ENCODE measurements at places on chromosomes 4 and X.
A peak's percentile ranks its signal among the peaks of the same experiment; 100 is the strongest.

DNA sequence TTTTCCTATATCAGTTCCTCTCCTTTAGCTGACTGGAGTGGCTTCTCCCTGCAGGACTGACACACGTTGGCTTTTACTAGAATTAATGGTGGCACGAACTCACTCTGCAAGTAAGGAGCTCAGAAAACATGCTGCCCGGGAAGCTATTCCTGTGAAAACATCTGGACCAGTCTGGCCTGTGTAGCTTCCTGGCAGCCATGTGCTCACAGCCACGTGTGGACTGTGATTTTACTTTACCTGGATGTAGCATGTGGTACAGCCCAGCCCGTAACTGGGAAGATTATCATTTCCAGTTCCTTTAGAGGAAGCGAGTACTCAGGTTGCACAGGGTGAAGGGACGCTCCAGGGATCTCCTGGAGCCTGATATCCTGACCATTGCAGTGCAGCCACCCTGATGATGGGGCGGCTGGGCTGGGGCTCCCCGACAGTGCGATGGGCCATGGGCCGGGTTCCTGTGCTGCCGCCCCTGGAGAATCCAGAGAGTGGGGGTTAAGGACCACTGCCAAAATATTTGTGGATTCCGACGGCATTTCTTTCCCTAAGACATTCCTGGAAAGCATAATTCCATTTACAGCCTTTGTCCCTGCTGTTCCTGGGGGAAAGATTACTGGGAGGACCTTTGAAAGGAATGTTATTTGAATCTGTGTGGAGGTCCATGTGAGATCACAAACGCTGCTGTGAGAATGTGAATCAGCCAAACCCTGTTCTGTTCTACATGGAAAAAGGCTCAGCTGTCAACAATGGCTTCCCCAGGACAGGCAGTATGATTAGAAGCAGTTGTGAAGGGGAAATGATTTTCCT is 35.0 kb downstream of the PROM1 start:
- 0 out of 2 replicates have a peak, but pooled peaks cover 3% of the 10 kb centered on the region for H3K27me3 ChIP-seq
- no peak overlapping the region for H3K4me3 ChIP-seq

DNA sequence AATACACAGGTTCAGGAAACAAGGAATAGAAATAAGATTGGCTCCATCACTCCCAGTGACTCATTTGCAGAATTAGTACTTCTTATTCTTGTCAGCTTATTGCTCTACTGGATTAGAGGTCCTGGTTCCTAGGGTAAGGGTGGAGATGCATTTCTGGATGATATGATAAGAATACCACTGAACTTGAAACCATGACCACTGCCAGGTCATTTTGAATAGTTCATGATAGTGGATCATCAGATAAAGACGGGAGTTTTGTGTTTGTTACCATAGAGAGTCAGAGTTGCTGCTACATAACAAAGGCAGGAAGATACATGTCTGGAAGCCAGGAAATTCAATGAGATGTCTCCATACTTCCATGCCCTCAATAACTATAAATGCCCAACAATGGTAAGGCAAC is 109.2 kb upstream of the FAT1 start:
- no peaks in the 10 kb centered on the region for H3K36me3 ChIP-seq
- H3K27me3 ChIP-seq, result no peaks in the 10 kb centered on the region
- H3K4me3 ChIP-seq, result no peak overlapping the region
- H3K4me1 ChIP-seq, result peaks cover 15% of the 10 kb centered on the region
- H3K27ac ChIP-seq, result no peak overlapping the region

DNA sequence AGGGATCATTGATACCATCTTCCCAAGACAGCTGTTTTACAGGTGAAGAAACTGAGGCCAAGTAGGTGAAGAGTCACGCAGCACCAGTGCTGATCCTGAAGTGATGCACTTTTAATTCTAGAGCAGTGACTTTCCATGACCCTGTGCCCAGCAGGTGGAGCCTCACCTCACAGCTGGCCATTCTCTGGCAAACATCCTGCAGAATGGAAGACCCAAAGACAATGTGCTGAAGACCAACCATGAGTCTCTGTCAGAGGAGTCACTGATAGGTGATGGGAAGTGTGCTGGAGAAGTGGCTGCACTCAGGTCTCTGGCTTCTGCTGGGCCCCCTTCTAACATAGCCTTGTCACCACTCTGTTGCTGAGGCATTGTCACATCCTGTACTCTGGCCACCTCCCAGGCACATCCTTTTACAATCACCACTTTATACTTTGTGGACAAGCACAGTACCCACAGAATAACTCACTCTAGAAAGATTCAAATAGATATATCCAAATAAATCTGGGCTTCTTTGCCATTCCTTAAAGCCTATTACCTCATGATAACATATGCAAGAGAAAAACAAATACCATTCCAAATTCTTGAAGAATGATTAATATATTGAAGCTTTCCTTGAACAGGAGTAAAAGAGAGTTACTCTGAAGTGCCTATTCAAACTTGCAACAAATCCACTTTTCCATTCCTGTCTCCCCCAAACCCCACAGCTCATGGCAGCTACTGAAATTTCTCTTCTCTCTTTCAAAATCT is 64.1 kb upstream of the SCOC start:
- H3K27ac ChIP-seq, result no peak overlapping the region
- no peak overlapping the region for H3K4me3 ChIP-seq
- H3K27me3 ChIP-seq, result no peaks in the 10 kb centered on the region
- DNase-seq, result no peak
- H3K36me3 ChIP-seq, result no peaks in the 10 kb centered on the region
- peaks cover 12% of the 10 kb centered on the region for H3K4me1 ChIP-seq

GRCh38 chr4:98627531-98628257 is 30.7 kb downstream of the TSPAN5 start:
- no peak overlapping the region for H3K4me3 ChIP-seq
- no peaks in the 10 kb centered on the region for H3K27me3 ChIP-seq
- peak overlapping the region; percentile 84 for H3K27ac ChIP-seq
- DNase-seq, result no peak

- no peaks in the 10 kb centered on the region for H3K27me3 ChIP-seq
- 0 out of 2 replicates have a peak, but pooled peaks cover 4% of the 10 kb centered on the region for H3K4me1 ChIP-seq
- DNase-seq, result no peak
- H3K27ac ChIP-seq, result no peak overlapping the region
- H3K4me3 ChIP-seq, result no peak overlapping the region
These were observed 421.3 kb downstream of the FAT4 start for GRCh38 chr4:125736057-125736456.

- no peak for DNase-seq
- no peaks in the 10 kb centered on the region for H3K27me3 ChIP-seq
- no peaks in the 10 kb centered on the region for H3K4me1 ChIP-seq
These were observed 73.7 kb downstream of the CHST7 start for GRCh38 chrX:46647251-46647650.

GRCh38 chr4:107853444-107854355 is 29.0 kb downstream of the SGMS2 start:
- DNase-seq, result peak; percentile 47
- no peak overlapping the region for H3K4me3 ChIP-seq
- H3K27me3 ChIP-seq, result no peaks in the 10 kb centered on the region

- H3K36me3 ChIP-seq, result no peaks in the 10 kb centered on the region
- no peak for DNase-seq
- H3K4me1 ChIP-seq, result no peaks in the 10 kb centered on the region
- no peak overlapping the region for H3K4me3 ChIP-seq
- no peaks in the 10 kb centered on the region for H3K27me3 ChIP-seq
These were observed 606.9 kb downstream of the RPA4 start for GRCh38 chrX:97490656-97491055.

- no peaks in the 10 kb centered on the region for H3K4me1 ChIP-seq
- no peak for DNase-seq
- H3K36me3 ChIP-seq, result peaks cover 6% of the 10 kb centered on the region
- no peak overlapping the region for H3K4me3 ChIP-seq
- no peaks in the 10 kb centered on the region for H3K27me3 ChIP-seq
- H3K27ac ChIP-seq, result no peak overlapping the region
These were observed 575.1 kb downstream of the IL15 start for GRCh38 chr4:142211444-142211843.

DNA sequence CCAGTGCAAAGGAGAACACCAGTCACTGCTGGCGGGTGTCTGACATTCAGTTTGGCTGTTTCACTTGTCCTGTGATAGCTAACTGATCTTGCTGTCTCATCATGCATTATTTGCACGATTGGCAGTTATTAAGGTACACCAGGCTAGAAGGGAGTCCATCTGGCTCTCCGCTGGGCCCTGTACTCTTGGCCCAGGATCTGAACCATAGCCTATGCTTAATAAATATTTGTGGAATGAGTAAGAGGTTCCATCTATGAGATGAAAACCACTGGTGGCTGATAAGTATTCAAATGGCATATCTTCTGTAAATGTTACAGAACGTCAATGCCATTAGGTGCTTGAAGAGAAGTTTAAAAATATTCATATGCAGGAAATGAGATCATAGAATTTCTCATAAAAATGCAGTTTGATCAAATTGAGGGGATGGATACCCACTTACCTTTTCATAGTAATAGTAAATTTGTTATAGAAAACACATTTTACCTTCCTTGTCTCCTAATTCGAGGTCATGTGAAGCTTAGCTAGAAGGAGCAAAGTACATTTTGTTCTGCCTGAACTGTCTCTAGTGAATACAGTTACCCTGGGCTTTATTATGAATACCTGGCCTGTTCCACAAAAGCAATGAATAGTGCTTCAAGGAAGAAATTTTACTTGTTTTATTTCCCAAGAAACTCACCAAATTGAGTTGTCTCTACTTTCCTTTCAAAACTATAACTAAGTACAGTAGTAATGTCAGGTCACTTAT is 213.5 kb downstream of the CBR4 start:
- peak overlapping the region; percentile 56 for H3K27ac ChIP-seq
- peak; percentile 66 for DNase-seq
- peaks cover 25% of the 10 kb centered on the region for H3K4me1 ChIP-seq
- H3K27me3 ChIP-seq, result no peaks in the 10 kb centered on the region
- no peak overlapping the region for H3K4me3 ChIP-seq

DNA sequence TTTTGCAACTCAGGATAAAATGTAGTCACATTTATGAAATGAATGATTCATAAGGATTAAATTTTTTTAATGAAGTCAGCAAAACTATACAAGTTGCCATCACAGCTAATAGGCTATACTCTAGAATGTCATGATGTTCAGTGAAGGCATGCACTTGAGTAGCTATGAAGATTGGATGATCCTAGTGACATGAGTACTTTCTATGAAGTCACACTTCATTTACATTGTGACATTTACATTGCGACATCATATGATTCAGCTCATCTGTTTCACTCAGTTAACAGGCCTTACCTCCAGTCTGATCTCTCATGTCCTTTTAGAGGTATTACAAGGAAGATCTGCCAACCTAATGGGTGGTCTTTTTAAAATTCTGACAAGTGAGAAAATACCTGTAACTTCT is 82.7 kb upstream of the FGF13 start:
- no peaks in the 10 kb centered on the region for H3K27me3 ChIP-seq
- no peaks in the 10 kb centered on the region for H3K36me3 ChIP-seq
- no peak overlapping the region for H3K27ac ChIP-seq
- H3K4me3 ChIP-seq, result no peak overlapping the region
- no peak for DNase-seq

DNA sequence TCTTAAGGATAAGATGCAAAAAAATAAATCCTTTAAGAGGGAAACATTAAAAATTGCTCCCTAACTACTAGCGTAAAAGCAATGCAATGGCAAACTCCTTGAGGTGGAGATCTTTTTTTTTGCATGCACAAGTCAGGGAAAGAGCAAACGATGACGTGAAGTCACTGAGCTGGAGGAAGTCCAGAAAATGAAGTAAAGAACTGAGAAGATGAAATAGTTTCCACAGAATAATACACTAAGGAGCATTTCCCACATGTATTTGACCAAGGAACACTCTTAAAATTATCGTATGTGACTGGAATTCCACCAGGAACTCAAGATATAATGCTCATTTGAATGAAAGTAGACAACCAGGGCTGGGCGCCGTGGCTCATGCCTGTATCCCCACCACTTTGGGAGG is 21.0 kb upstream of the DOCK11 start:
- H3K36me3 ChIP-seq, result no peaks in the 10 kb centered on the region
- no peaks in the 10 kb centered on the region for H3K27me3 ChIP-seq
- peaks cover 15% of the 10 kb centered on the region for H3K4me1 ChIP-seq
- no peak for DNase-seq
- H3K4me3 ChIP-seq, result no peak overlapping the region
- no peak overlapping the region for H3K27ac ChIP-seq

DNA sequence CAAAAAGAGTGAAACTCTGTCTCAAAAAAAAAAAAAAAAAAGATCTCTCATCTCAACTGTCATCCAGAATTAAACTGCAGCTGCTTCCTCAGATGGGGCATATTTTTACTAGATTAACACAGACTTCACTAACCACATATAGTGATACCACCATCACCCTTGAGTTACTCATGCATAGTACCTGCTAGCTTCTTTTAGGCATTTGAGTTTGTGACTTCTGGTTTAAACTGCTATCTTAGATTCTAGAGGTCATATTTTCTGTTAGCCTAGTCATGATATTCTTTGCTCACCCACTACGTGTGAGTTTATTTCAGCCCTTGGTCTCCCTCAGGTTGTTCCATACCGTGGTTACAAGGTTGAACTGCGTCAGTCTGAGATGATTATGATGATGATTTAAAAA is 154.9 kb upstream of the BMP3 start:
- H3K27ac ChIP-seq, result no peak overlapping the region
- H3K4me1 ChIP-seq, result no peaks in the 10 kb centered on the region
- H3K27me3 ChIP-seq, result no peaks in the 10 kb centered on the region
- no peaks in the 10 kb centered on the region for H3K36me3 ChIP-seq
- no peak for DNase-seq
- H3K4me3 ChIP-seq, result no peak overlapping the region

DNA sequence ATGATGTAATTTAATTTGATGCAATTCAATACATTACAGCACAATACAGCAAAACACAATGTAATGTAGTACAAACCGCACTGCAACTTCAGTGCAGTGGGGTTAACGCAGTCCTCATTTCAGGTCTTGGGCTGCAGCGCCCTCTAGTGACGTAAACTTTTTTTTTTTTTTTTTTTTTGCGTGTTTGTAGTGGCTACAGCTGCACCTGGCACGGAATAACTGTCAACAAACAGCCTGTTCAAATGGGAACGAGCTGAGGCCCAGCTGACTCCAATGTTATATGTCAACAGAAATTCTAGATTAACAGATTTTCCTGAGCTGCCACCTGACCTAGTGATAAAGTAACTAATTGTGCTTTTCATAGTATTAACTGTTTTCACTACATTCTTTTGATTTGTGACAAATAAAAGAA is 33.5 kb upstream of the RASSF6 start:
- no peaks in the 10 kb centered on the region for H3K4me1 ChIP-seq
- H3K27me3 ChIP-seq, result no peaks in the 10 kb centered on the region
- no peak overlapping the region for H3K4me3 ChIP-seq
- no peaks in the 10 kb centered on the region for H3K36me3 ChIP-seq

GRCh38 chr4:189221691-189222090 is 719.0 kb upstream of the FRG1 start:
- no peak for DNase-seq
- H3K27ac ChIP-seq, result no peak overlapping the region
- no peaks in the 10 kb centered on the region for H3K27me3 ChIP-seq
- no peaks in the 10 kb centered on the region for H3K36me3 ChIP-seq

GRCh38 chr4:23779839-23780238 is 110.0 kb downstream of the PPARGC1A start:
- H3K4me3 ChIP-seq, result no peak overlapping the region
- H3K27ac ChIP-seq, result no peak overlapping the region
- no peaks in the 10 kb centered on the region for H3K36me3 ChIP-seq
- no peaks in the 10 kb centered on the region for H3K4me1 ChIP-seq
